ENCODE measurements at places on chromosomes 6 and 20.

GRCh38 chr20:62603021-62603906 lies 39.0 kb upstream of the SLCO4A1 start:
- DNase-seq = no peak

DNA sequence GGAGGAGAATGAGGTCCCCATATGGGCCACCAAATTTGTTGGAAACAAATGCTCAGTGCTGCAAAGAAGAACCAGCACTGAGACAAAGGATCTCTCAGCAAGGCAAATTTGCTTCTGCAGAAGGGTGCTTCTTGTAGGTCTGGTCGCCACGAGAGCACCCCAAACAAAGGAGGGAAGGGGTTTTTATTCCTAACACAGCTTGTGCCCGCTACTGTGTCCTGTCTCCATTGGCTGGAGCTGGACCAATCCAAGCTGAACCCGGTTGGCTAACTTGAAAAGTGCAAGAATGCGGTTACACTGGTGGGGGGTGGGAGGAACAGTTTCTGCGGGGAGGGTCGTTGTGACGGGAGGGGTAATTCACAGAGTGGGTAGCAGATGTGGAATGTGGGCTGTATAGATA lies 54.1 kb upstream of the TULP1 start:
- no peak for DNase-seq

GRCh38 chr20:15763366-15763765 lies 809.9 kb downstream of the KIF16B start:
- no peak for DNase-seq

- no peak for DNase-seq
Measured at GRCh38 chr6:25660512-25660911, 8.5 kb downstream of the SCGN start.

GRCh38 chr6:163897030-163897429 lies 482.5 kb downstream of the QKI start:
- DNase-seq = no peak

- DNase-seq = no peak
Measured at GRCh38 chr6:20362623-20363022, 39.1 kb upstream of the E2F3 start.

- no peak for DNase-seq
Measured at GRCh38 chr6:155100087-155100486, 105.0 kb downstream of the TIAM2 start.

DNA sequence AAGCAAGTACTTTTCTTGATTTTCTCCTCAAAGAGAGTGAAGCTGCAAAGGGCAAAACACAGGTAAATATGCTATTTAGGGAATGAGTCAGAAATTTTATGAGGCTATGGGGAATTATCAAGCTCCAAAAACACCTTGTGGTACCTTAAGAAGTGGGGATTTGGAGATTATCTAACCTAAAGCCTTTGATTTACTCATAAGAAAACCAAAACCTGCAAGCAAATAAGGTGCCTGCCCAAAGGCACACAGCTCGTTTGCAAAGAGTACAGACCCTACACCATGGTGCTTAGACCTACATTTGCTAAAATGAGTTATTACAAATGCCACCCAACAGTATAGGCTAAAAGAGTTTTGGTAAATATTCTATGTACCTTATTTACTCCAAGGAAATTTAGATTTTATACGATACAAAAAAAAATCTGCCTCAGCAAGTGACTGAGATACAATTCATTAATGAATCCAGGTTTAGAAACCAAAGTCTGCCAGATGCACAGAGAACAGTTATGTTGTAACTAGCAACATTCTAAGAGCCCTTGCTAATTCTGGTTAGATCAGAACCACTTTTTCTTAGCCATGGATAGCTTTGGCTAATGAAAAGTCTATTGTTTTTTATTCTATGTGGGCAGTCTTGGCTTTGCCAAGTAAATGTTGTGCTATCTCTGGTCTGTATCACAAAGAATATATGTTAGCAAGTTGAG lies 101.5 kb downstream of the KHDC1L start:
- DNase-seq = no peak

- no peak for DNase-seq
Measured at GRCh38 chr6:47256361-47256760, 53.3 kb downstream of the TNFRSF21 start.

DNA sequence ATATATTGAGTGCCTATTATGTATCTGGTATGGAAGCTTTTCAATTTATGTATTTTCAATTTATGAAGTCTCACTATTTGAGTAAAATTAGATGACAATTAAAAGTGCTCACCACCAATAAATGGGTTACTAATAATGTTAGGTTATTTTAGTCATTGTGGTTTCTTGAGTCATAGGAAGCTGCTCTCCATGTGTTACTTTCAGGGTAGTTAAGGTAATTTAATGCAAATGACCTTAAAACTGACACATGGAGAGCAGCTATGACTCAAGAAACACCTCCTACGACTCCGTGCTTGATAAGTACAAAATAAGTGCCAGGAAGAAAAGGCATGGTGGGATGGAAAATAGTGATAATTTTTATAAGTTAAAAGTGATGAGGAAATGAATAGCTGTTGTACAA lies 16.5 kb upstream of the TINAG start:
- DNase-seq = no peak

GRCh38 chr6:14458669-14459266 lies 341.2 kb downstream of the CD83 start:
- no peak for DNase-seq

Measured in NCI-H1417 treated with DMSO at 0.1 percent for 48 hours (cell line).